Non-pigmented ciliary epithelial cell (primary cell): ENCODE measurements at places on chromosomes 2 and 18.
A peak's percentile ranks its signal among the peaks of the same experiment; 100 is the strongest.

DNA sequence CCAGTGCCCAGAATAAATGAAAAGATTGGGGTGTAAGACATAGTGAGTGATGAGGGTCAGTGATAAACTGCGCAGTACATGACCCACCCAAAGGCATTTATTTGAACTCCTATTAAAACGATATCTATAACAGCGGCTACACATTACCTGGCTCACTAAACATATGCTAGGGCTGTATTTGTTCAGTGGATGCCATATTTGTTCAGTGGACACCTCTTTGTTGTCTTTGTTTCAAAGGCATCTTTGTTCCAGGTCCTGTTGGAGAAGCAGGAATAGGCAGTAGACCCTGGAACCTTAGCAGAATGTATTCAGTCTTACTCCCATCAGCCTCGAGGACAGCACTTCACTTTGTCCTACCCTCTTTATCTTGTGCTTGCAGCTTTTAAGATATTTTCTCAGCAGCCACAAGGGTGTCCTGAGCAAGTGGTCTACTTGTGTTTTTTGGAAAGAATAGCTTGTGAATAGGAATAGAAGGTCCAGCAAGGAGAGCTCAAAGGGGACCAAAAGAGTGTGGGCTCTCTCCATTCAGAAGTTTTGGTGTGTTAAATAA is 650.8 kb upstream of the FANCL start:
- no peak for DNase-seq

DNA sequence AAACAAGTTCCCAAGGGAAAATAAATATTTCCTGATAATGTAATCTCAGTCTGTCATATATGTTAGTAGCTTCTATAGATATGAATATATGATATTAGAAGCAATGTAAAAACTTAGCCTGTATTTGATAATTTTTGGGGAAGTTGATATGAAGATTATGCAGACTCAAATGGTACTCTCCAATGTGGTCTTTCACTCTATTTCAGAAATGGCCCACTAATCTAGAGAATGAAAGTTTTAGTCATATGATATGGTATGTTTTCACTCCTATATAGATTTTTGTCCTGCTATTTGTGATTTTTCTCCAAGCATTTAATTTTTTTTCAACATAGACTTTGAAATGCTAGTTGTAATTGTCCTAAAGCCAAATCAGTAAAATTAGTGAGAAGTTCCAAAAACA is 236.7 kb upstream of the BOD1L2 start:
- DNase-seq = no peak

DNA sequence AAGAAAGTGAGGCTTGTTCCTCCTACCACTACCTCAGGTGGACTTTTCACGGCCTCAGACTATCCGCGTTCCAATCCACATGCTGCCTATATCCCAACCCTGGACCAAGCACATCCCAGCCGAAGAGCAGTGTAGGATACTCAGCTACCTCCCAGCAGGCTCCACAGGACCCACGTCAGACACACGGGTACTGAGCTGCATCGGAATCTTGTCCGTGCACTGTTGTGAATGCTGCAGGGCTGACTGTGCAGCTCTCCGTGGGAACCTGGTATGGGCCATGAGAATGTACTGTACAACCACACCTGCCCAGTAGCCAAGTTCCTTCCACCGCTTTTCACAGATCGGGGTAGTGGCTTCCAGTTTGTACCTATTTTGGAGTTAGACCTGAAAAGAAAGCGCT is 22.3 kb downstream of the IL37 start:
- DNase-seq = no peak

- DNase-seq = no peak
Measured at GRCh38 chr2:235043762-235044500, 92.1 kb downstream of the SH3BP4 start.

DNA sequence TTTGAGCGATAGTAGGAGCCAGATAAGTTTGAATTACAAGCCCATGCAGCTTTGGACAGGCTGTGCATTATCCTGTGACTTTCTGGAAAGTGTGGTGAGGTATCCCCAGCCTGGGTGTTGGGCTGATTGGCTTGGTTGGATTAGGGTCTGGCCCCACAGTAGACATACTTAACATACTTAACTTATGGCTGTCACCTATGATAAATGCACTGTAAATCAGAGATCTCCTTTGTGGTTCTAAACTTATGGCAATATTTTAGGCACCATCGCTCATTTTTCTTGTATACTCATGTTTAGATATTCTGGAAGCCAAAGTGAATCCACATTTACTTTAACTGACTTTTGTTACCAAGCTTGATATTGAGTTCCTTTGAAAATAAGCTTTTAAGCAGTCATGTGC is 54.8 kb downstream of the SPTBN1 start:
- DNase-seq = no peak

DNA sequence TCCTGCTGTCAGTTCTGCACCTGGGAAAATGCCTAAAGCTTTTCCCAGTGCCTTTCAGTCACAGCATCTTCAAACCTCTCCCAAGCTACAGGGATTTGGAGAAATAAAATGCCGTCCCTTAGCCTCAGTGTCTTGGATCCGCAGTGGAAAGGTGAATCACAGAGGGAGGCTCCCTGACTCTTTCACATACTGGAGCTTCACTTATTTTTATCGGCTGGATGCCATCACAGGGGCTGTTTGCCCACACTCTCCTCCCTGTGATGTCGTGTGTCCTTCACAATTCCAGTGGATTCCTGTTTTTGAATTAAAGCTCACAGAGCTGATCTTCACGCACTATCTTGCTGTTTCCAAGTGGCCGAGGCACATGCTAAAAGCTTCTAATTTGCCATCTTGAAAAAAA is 1303.1 kb upstream of the DDX18 start:
- no peak for DNase-seq

DNA sequence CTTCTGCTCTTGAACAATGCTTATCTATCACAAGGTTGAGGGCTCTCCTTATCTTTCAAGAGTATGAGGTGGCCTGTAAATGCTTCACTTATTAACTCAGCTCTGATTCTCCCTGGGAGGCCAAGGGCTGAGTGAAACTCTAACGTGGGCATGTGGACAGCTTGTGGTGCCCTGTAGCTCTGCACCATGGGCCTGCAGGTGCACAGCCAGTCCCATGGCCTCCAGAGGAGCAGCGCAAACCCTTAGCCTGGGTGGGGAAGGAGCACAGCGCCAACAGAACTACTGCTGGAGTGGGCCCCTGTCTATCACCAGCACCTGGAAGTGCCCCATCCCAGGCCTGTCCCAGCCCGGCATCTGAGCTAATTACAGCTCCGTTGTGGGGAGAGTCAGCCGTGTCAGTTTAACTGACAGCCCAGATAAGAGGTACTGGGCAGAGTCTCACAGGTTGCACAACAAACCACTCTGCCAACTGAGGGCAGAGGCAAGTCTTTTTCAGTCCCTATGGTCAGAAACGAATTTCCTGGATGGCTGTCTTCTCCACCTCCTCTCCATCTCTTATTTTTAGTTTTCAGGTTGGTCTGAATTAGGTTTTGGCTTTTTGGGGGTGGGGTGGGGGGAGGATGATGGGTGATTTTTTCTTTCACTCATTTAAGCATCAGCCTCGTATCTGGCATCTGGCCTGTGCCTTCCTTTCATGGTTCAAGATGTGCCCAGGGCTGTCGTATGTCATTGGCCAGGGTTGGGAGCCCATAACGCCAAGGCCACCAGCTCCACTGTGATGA is 219.5 kb downstream of the BCL2 start:
- DNase-seq = no peak

GRCh38 chr2:134603966-134604365 is 114.8 kb downstream of the TMEM163 start:
- no peak for DNase-seq

DNA sequence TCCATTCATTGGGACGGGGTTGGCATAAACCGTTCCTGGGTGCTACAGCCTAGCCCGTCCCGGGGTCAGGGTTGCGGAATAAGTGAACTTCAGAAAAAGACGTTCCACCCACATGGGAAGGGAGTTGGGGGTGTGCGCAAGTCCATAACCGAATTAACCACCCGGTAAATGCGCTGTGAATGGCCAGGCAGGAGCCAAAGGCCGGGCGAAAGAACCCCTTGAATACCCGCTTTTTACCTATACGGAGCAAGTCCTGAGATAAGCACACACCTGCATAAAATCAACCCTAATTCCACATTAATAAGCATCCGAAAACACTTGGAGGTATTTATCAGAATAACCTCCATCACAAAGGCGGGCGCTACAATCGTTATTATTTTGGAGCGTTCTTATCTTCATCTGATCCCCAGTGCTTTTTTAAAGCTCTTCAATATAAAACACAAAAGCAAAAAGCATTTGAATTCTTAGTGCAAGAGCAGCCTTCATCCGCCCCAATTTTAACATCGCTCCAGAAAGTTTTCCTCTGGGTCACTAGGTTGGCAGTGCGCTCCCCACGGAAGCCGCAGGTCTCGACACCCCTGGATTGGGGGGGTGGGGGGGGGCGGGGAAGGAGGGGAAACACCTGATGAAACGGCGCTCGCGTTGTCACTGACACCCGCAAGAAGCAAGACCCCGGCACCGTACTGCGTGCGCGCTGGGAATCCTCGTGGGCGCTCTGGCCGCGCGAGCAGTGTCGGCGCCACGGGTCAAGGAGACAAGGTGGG is 1.2 kb downstream of the SATB2 start:
- no peak for DNase-seq

DNA sequence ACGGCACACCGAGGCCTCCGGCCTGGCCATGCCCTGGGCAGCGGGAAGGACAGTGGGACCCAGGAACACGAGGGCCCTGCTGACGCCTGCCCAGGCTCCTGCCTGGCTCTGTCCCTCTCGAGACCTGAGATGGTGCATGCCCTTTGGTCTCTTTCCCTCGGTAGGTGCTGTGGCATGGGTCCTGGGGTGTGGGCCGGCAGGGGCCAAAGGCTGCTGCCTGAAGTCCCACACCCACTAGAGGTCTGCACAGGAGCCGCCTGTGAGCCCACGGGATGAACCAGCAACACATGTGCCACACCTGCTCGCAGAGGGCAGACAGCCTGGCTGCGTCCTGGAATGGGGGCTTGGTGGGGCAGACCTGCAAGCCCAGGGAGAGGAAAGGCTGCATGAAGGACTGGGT is 73.3 kb downstream of the NDUFA10 start:
- DNase-seq = no peak

GRCh38 chr2:71498261-71498701 is 44.9 kb downstream of the DYSF start:
- peak; percentile 91 for DNase-seq

DNA sequence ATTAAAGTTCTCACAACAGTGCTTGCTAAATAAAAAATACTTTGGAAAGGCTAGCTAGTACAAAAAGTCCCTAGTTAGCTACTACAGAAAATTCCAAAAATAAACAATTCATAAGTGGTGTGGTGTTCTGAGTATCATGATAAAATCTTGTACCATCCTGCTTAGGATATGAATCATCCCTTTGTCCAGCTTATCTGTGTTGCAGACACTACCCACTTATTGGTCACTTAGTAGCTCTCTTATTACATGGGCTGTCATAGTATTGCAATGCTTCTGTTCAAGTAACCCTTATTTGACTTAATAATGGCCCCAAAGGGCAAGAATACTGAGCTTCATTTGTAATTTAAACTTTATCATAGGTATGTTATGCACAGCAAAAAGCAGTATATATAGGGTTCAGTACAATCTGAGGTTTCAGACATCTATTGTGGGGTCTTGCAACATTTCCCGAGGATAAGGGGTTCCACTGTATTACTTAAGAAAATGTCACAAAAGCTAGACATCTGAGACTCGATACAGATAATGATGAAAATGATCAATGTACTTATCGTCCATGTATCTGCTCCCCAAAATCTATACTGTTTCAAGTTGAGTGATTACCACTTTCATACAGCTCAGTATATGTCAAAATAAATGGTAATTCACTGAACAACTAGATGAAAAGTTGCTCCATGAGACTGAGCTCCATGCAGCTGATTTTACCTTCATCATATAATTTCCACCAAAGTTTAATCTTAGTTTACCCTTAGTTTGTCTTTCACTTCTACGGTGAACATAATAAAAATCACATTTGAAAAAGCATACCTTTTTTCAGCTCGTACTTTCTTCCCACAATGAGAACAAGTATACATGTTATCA is 93.8 kb downstream of the C2orf74 start:
- peak; percentile 82 for DNase-seq

- DNase-seq = peak; percentile 27
Measured at GRCh38 chr18:25299426-25300300, 52.3 kb downstream of the ZNF521 start.
